NCI-H526 (cell line): ENCODE measurements at places on chromosomes 1 and 21.

GRCh38 chr21:14452727-14453241 lies 69.8 kb upstream of the HSPA13 start:
- no peak for DNase-seq

GRCh38 chr1:200905411-200906052 lies 10.8 kb downstream of the INAVA start:
- no peak for DNase-seq

DNA sequence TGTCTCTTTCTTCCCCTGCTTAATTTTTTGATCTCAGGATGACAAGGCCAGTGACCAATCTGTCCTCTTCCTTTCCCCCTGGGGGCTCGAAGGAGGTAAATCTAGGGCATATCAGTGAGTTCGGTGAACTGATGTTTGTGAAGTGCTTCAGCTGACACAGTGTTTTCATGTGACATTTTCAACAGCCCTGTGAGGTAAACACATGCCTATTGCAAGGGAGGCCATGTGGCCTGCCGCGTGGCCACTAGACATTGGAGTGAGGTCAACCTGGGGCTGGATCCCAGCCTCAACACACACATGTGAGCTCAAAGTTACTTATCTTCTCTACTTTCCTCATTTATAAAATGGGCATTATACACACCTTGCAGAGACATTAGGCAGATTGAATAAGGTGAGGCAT lies 126.3 kb downstream of the PLPP3 start:
- no peak for DNase-seq

DNA sequence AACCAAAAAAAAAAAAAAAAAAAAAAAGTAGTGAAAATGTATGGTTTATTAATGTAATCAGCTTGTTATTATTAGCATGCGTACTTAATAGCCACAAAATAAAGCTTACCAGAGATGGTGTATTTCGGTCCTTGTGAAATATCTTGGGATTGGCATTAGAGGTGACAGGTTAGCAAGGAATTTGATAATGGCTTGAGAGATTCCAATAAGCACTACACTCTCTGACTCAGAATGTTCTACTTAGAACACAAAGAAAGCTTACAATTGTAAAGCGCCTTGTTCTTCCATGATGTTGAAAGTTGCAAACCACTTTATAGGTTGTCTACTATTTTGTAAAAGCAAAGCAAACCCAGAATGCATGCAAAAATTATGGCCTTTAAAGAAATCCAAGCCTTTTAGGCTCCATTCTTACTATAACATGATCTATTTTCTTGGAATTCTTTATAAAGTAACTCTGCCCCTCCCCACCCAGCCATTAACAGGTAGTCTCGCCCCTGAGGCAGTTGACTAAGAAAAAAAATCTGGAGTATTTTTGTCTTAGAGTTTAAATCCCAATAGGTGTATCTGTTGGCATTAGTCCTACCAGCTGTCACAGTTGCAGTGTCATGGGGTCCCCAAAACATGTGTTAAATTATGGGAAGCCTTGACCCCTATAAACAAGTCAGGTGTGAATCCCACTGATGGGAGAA lies 129.2 kb downstream of the DHRS3 start:
- no peak for DNase-seq

DNA sequence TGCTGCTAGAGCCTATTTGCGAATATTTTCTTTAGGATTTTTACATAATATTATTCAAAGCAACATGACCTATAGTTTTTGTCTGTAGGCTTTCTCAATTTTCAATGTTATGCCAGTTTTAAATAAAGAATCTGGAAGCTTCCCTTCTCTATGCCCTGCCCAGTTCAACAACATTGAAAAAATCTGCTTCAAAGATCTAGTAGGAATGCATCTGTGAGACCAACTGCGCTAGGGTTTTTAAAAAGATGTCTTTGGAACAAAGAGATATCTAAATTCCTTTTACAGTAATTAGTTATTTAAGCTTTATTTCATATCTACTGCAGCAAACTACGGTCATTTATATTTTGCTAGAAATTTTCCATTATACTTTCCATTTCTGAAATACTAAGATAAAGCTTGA lies 25.7 kb downstream of the HEATR1 start:
- DNase-seq: no peak

DNA sequence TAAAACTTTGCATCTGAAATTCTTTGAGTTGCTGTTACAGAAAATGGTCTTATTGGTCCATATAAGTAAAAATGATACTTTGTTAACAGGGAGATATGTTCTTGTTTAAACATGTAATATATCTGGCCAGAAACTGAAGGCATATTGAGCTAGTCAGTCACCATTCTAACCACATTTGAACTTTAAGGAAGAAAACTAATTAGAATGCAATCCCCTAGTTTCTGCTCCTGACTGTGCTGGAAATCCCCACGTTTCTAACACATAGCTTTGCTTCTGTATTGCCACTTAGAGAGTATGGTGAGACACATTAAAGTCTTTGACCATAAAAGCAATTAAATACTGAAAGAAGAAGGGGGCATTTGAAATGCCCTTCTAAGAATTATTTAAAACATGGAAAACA lies 32.1 kb upstream of the HIVEP3 start:
- no peak for DNase-seq

- no peak for DNase-seq
Observed at GRCh38 chr1:2348346-2349325, 42.7 kb downstream of the MORN1 start.
